NCI-H510A (cell line): ENCODE measurements at places on chromosomes 2 and 18.

- no peak for DNase-seq
Observed at GRCh38 chr2:239605976-239606375, 205.2 kb upstream of the HDAC4 start.

DNA sequence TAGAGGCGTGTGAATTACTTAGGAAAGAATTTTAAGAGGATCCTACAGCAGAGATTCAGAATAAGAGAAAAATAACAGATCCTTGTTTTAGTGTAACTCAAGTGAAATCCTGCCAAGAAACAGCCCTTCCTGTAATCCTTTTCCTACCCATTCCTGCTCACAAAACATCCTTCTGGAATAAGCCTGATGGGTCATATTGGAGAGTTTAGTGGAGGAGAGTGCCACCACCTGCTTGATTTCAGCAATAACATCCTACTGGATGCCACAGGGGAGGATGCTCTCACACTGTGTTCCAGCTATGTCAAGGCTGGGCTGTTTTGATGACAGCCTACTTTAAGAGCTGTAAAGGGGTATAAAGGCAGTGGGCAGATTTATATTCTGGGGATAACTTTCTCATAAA is 54.8 kb upstream of the CCDC178 start:
- peak; percentile 23 for DNase-seq

DNA sequence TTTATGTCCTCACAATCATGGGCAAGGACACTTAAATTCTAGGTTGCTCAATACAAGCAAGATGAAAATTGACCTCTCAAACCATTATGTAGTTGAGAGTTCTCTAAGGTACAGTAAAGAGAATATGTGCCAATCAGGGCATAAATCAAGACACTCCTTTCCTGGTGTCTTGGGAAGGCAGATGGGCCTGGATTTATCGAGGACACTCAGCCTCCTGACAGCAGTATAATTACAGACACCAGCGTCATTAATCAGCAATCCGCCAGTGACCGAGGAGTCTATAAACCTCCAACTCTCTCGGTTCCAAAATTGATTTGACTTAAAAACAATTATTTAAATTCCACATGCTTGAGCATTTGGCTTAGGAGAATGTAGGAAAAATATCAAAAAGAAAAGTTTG is 75.7 kb upstream of the DAPL1 start:
- DNase-seq = no peak

DNA sequence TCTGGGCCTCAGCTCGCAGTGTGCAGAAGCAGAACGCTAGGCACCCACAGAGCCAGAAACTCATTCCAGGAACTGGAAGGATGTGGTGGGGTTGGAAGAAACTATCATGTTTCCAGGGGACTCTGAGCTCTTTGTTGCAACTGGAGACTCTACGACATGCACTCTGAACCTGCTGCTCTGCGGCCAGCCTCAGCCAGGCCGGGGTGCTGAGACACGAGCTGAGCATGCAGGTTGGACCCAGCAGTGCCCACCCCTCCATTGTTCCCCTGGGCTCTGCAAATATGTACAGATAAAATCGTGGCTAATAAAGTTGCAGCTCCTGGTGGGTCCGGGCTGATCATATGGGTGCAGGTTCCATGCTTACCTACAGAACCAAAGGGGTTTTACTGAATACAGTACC is 37.6 kb upstream of the ARL4C start:
- DNase-seq = no peak

GRCh38 chr2:85324639-85325465 is 2.9 kb downstream of the TGOLN2 start:
- DNase-seq = no peak

- DNase-seq = no peak
Observed at GRCh38 chr18:59140302-59140885, 710 bp downstream of the SEC11C start.

- no peak for DNase-seq
Observed at GRCh38 chr2:112149194-112149593, 11.0 kb downstream of the FBLN7 start.

DNA sequence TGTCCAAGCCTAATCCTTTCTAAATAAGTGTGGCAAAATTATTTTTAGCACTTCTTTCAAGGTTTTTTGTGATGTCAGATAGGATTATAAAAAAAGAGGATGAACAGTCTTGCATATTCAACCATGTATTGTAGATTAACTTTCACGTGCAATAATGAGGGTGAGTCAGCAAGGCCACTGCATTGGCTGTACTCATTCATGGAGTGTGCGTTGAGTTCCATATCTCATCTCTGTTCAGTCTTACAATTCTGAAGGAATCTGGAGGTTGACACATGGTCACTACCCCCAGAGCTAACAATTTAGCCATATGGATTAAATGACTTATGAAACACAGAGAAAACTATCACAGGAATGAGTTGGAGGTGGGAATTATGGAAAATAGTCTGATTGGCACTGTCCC is 810.5 kb downstream of the SLC4A3 start:
- no peak for DNase-seq

DNA sequence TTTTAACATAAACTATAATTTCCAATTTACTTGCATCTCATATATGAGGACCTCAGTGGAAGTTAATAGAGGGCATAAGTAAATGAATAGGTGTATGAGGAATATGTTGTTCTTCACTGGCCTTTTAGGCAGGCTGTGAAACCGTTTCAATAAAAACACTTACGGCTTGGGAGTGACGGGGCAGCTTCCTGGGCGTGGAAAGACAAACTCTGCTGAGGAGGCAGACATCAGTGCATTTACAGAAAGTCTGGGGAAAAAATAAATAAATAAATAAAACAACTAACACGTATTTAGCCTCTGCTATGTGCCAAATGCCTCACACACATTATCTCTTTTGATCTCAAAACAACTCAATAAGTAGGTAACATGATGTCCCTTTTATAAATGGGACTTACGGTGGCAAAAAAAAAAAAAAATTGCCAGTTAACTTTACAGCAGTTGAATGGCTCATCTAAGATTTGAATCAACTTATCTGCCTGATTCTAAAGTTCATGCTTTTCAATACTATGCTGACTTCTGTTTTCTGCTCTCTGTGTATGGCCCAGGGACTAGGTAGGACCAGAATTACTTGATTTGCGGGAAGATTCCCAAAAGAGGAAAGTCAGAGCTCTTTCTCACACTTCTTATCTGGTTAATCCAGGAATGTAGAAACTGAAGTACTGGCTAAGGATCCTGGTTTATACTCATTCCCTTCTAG is 77.5 kb upstream of the LRATD1 start:
- DNase-seq = no peak

- no peak for DNase-seq
Observed at GRCh38 chr2:39217192-39217550, 26.6 kb downstream of the CDKL4 start.

DNA sequence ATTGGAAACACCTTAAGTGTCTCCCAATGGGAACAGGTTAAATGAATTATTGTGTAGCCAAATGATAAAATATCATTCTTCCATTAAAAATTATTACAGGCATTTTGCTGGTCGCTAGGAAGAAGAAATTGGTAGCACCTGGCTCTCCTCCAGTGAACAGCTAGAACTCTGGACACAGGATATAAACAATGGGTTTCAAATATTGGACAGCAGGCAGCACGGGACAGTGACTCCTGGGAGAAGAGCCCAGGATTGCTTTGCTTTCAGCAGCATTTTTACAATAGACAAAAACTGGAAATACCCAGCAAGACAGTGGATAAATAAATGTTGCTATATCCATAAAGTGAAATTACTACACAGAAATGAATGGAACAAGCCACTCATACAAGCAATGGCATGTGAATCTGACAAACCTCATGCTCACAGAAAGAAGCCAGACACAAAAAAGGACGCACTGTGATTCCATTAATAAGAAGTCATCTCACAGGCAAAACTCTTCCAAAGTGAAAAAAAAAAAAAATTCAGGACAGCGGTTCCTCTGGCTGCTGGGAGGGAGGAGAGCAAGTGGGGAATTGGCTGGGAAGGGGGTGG is 50.5 kb downstream of the LAMA1 start:
- no peak for DNase-seq

DNA sequence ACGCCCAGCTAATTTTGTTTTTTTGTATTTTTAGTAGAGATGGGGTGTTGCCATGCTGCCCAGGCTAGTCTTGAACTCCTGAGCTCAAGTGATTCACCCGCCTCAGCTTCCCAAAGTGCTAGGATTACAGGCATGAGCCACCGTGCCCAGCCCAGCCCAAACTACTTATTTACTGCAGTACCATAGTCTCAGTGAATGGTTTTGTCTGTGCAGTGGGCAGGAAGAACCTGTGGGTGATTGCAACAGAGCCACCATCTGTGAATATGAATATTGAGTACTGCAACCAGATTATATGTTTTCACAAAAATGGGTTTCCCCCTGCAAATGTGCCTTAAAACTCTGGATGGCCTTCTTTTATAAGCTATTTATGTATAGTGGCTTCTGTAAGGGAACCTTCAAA is 9.1 kb downstream of the MPPE1 start:
- DNase-seq = no peak

GRCh38 chr2:190882411-190882766 is 1.8 kb downstream of the GLS start:
- no peak for DNase-seq

- no peak for DNase-seq
Observed at GRCh38 chr2:226782092-226782713, 17.4 kb downstream of the IRS1 start.

- no peak for DNase-seq
Observed at GRCh38 chr2:156003780-156004179, 328.7 kb downstream of the NR4A2 start.

- DNase-seq = no peak
Observed at GRCh38 chr2:73110168-73111072, 2.3 kb downstream of the RAB11FIP5 start.

DNA sequence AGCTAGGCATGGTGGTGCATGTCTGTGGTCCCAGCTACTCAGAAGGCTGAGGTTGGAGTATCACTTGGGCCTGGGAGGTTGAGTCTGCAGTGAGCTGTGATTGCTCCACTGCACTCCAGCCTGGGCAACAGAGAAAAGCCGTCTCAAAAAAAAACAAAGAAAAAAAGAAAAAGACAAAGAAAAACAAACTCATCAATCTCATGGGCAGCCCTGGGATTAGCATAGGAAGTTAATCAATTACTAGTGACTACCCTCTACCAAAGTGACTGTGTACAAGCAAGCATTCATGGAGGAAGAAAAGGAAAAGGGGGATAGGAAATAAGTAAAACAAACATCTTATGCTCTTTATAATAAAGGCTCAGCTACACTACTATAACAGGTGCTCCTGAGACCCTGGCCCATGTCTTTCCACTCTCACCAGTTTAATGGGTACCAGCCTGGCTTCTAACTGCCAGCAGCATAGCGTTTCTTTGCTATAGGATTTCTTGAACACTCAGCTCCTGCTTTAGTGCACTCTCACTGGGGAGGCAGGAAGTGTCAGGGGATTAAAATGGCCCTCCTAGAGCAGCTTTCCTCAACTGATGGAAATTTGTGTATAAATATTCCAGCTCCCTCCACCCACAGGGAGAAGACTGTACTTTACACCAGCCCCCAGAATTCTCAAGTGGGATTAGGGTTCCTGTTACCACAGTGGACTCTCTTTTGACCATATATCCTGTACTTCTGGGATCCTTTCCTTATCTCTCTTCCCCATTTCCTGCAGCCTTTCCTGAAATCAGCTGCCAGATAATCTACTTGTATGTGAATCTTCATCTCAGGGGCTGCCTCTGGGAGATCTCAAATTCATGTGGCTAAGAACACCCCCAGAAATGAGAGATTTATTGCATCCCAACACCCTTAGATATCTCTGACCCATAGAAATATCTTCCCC is 91.3 kb upstream of the GLS start:
- no peak for DNase-seq

GRCh38 chr2:153595939-153596338 is 117.4 kb upstream of the RPRM start:
- DNase-seq = peak; percentile 58

DNA sequence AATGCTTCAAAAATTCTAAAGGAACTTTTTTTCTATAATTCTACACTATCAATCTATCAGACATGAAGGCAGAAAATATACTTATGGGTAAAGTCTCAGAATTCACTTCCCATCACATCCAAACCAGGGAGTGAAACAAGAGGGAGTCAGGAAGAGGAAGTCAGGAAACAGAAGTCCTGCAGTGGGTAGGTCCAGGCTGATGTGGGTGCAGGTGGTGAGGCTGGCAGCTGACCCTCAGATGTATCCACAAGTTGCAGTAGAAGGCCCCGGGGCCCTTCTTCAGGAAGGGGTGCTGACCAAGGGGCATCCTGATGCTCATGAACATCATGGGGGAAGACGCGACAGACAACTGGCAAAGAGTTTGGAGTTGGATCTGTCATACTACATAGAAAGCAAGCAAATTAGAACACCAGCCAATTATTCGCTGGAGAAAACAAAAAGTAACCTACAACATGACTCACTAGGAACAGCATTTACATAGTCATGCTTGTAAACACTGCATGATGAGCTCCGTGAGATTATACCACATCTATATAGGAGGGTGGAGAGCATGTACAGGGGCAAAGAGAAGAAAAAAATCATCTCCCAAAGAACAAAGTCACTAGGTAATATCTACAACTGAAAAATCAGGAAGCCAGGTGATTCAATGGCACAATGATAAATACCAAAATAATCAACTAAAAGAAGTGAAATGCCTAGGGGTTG is 4.2 kb downstream of the UXS1 start:
- no peak for DNase-seq

DNA sequence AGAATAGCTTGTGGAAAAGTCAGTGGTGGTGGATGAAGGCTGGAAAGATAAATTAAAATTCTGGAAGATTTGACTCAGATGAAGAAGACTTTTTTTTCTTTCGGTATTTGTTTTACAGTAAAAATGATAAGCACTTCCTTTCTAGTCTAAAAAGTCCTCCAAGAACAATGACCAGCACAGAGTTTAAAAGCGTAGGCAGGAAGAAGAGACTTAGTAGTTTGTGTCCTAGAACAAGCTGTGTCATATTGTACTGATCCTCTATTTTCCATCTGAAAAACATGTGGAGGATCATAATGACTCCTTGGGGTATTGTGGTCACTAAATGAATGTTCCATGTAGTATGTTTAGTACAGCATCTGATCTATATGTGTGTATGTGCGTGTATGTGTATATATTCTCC is 132.4 kb upstream of the FSHR start:
- DNase-seq = no peak

DNA sequence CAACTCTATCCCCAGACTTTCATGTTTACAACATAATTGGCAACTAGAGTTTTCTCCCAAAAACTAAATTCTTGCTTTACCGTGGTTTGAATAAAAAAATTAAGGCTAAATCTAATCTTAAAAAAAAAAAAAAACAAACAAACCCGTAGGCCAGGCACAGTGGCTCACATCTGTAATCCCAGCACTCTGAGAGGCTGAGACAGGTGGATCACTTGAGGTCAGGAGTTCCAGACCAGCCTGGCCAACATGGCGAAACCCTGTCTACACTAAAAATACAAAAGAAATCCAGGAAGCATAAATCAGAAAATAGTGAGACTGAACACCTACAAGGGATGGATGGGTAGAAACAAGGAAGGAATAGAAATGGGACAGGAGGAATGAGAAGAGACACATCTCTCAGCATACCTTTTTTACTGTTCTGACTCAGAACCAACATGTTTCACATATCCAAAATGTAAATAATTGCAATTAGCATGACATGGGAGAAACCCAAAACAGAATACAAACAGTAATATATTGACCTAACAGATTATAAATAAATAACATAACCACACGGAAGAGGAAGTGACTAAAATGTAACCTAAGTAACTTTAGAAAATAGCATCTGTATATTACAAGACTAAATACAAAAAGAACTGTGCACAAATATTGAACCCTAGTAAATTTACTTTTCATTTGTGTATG is 17.5 kb downstream of the MGAT4A start:
- DNase-seq = no peak

- DNase-seq = no peak
Observed at GRCh38 chr18:58845928-58846724, 18.6 kb upstream of the ZNF532 start.

GRCh38 chr2:132980304-132980703 is 310.3 kb upstream of the LYPD1 start:
- DNase-seq = no peak
